Activated T-cell treated with anti-CD3 and anti-CD28 coated beads, Interleukin-2, amount 50 U/mL, for 4 hours (primary cell): ENCODE measurements at places on chromosomes 12 and 14. TPM values are rescaled to one million over a fixed set of nuclear protein-coding genes. Genes with fewer than 3 reads are reported as not detected.

- no peak for DNase-seq
Observed at GRCh38 chr12:104307655-104308000, 4.1 kb downstream of the EID3 start.

GRCh38 chr12:62839869-62840660 is 94.9 kb downstream of the PPM1H start:
- no peak for DNase-seq

- DNase-seq = no peak
Observed at GRCh38 chr12:6222078-6222654, 22.0 kb downstream of the CD9 start.

DNA sequence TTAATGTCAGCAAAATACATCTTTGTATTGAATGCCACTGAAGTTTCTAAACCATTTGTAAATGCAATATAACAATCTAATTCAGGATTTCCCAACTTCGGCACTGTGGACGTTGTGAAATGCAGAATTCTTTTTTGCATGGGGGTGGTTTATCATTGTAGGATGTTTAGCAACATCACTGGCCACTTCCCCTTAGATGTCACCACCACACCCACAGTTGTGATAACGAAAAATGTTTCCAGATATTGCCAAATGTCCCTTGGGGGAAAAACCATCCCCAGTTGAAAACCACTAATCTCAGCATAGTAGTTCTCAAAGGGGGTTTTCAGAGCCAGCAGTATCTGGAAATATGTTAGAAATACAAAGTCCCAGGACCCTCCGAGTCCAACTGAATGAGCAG is 203.3 kb downstream of the NAV3 start:
- no peak for DNase-seq

- no peak for DNase-seq
Observed at GRCh38 chr14:91143862-91144261, 30.0 kb downstream of the DGLUCY start.

GRCh38 chr12:67202011-67202677 is 67.0 kb upstream of the CAND1 start:
- no peak for DNase-seq

- peak; percentile 91 for DNase-seq
Observed at GRCh38 chr12:57459055-57459749, 383 bp upstream of the GLI1 start.

- peak; percentile 41 for DNase-seq
Observed at GRCh38 chr12:4148418-4149056, 125.0 kb upstream of the CCND2 start.

- DNase-seq = peak; percentile 26
Observed at GRCh38 chr12:10701131-10701681, 21.9 kb downstream of the YBX3 start.

- DNase-seq = no peak
Observed at GRCh38 chr12:39186744-39187143, 256.2 kb downstream of the KIF21A start.

GRCh38 chr12:45281994-45282393 is 66.1 kb downstream of the ANO6 start:
- DNase-seq = no peak

DNA sequence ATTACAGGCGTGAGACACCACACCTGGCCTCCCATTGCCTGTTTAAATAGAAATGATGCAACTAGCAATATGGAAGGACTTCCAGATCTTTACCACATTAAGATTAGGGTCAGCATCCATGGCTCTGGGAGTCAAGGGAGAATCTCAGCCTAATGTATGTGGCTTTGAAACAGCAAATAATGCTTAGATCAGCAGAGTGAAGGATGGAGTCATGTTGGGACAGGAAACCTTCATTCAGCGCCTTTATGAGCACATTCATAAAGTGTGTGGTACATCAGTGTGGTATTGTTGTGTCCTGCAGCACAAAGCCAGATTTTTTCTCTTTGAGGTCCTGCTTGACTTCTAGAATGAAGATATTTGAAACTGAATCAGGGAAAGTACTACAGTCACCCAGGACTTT is 15.3 kb upstream of the SPSB2 start:
- DNase-seq = no peak

The ZDHHC22 gene
- total RNA-seq = not detected

The PPP1R1A gene
- not detected for total RNA-seq

The MYF5 gene
- not detected for total RNA-seq

The ZFYVE26 gene
- 13.6 TPM for total RNA-seq

The GALC gene
- total RNA-seq = 6.6 TPM

The NFATC4 gene
- 0.38 TPM for total RNA-seq

The SLC5A8 gene
- total RNA-seq = not detected

The GPR135 gene
- 0.84 TPM for total RNA-seq

The HOXC5 gene
- total RNA-seq = not detected

The PGF gene
- 0.18 TPM for total RNA-seq
